ENCODE measurements at places on chromosomes 5 and 9.

GRCh38 chr5:107456281-107456715 is 214.4 kb downstream of the EFNA5 start:
- DNase-seq, result no peak

GRCh38 chr9:130672933-130673615 is 8.7 kb downstream of the PRDM12 start:
- no peak for DNase-seq

- no peak for DNase-seq
These were observed 147.0 kb downstream of the PAM start for GRCh38 chr5:102902135-102902448.

DNA sequence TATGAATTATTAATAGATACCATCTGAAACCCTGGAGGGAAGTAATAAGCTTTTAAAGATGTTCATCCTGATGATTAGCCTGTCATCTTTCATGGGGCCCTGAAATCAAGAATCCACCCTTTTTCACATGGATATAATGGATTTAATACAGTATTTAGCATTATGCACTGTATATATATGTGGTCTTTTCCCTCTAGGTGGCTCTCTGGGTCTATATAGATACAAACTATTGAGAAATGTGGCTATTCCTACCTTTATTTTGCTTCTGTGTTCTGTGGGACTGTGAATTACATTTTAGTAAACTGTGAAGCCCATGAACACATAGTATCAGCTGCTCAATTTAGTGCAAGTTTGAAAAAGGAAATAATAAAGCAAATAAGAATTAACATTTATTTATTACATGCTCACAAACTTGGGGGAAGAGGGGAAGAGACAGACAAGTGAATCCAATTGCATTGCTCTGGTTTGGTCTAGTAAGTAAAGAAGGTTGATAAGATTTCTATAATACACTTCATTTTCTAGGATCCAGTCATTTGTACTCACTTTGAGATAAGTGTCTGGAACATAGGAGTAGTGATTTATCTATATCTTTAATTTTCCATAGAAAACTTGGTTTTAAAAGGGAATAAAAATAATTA is 112.2 kb downstream of the SCAMP1 start:
- DNase-seq, result no peak

DNA sequence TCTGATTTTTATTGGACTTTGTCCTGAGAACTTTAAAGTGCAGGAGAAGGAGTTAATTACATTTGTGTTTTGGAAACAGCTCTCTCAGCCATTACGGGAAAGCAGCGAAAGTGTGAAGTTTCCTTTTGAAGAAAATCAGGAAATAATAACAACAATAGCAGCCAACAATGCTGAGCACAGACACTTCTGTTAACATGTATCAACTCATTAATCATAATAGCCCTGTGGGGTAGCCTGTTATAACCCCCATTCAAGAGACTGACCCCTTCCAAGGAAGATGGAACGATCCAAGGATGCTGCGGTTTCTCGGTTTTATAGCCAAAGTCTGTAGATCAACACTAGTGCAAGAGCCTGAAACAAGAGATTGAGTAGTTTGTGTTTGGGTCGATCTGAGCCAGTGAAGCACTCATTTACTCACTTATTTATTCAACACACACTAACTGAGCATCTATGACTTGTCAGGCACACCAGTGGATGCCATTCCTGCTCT is 195.5 kb downstream of the DRD1 start:
- no peak for DNase-seq

DNA sequence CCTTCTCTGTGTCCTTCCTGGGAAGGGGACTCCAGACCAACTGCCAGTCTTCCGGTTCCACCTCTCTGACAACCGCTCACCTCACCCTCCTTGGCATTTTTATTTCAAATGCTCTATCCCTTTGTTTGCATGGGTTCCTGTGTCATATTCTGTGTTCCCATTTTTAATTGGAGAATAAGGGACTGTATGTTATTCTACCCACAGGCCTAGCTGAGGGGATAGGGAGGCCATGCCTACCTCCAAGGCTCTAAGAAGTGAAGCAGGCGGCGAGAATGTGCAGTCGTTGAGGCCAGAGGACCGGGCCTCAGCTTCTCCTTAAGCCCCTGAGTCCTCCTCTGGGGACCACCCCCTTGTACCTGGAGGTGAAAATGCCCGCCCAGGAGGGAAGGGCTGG is 936 bp upstream of the WDR5 start:
- no peak for DNase-seq

GRCh38 chr5:69167493-69167855 is 524 bp downstream of the CCNB1 start:
- DNase-seq, result no peak

DNA sequence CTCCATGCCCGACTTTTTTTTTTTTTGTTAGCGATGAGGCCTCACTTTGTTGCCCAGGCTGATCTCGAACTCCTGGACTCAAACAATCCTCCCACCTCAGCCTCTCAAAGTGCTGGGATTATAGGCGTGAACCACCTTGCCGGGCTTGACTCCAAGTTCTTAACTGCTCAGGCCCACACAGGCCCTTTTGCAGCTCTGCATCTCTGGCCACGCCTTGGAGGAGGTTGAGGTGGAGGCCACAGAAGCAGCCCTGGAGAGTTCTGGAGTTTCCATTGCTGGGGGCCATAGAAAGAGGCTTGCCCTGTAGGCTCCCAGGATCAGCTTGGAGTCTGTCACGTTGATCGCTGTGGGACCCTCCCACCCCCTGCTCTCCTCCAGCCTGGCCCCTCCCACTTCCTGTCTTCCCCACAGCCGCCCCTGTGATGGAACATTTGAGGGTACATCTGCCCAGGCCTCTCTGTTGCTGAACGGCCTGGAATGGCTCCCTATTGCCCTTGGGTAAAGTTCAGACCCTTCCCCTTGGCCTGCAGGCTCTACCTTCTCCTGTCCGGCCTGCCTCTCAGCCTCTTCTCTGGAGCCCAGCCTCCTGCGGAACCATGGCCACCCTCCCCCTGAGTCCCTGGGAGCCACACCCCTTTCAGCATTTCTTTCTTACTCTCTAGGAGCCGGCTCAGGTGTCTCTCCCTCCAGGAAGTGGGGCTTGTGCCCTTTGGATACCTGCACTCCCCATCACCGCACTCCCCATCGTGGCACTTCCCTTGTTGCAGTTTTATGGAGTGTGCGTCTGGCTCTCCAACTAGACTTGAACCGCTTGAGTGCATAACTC is 30.4 kb upstream of the IER5L start:
- peak; percentile 60 for DNase-seq

DNA sequence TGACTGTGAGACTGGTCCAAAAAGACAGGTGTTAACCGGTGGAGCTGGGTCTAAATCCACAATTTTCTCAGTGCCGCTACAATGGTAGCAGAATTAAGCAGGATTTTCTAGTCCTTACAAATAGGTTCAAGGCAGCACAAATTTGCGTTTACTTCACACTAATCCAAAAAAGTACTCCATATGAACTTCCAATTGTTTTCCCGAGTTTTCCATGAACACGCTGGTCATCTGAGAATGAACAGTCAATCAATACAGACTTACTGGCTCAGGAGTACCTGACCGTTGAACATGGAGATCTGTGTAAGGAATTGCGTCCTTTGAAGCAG is 709 bp downstream of the SLC35D2 start:
- DNase-seq, result no peak

DNA sequence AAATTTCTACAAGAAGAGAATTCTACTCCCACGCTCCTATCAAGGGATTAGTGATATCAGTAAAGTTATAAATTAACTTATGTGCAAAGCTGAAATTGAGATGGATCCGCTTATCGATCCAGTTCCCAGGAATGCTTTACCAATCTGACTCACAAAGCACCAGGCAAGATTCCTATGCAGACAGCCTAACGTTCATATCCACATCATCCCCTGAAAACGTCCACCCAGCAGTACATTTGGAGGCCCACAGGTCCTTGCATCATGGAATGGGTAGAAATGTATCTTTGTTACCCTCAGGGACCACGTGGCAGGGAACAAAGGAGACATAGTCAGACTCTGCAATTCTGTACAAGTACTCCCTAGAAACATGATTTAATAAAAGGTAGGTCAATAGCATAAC is 147.4 kb downstream of the ESM1 start:
- no peak for DNase-seq

DNA sequence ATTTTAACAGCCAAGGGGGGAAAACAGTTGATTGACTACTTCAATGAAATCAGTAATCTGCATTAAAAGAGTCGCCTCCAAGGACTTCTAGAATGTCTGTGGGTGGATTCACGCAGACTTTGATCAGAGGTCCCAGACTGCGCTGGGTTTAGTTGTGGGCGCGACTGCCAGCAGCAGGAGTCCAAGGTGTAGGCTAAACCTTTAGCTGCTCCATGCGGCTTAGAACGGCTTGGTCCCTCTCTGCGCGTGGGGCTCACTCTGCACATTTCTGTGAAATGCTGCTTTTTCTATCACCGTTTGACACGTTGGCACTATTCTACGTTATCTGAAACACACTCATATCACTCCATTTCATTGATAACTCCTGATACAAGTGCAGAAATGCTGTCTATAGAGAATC is 48.6 kb upstream of the IRX2 start:
- DNase-seq, result no peak

GRCh38 chr9:89637787-89638186 is 33.0 kb downstream of the GADD45G start:
- DNase-seq, result no peak

GRCh38 chr9:134069480-134070399 is 1.9 kb upstream of the BRD3 start:
- no peak for DNase-seq

DNA sequence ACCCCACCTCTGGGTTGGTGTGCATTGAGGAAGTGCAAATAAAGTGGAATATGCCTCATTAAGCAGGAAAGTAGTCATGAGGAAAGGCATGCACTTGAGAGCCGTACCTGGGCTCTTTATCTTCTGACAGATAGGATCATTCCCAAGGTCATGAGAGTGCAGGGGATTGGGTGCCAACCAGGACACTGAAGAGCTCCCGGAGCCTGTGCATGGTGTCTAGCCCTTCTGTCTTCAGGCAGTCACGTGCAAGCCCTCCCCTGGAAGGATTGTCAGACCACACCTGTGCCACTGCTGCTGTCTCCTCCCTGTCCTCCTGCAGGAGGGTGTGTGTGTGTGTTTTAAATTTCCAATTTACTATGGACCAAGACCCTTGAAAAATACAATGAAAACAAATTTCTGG is 69.6 kb downstream of the PDE8B start:
- no peak for DNase-seq

- peak; percentile 45 for DNase-seq
These were observed at the start of gene ANKRD34B for GRCh38 chr5:80569961-80570786. ANKRD34B (minus strand) TSS chr5:80570280; CDS start chr5:80560019, 10,261 bp downstream.

GRCh38 chr5:14946815-14947620 is 75.4 kb upstream of the ANKH start:
- DNase-seq, result no peak

DNA sequence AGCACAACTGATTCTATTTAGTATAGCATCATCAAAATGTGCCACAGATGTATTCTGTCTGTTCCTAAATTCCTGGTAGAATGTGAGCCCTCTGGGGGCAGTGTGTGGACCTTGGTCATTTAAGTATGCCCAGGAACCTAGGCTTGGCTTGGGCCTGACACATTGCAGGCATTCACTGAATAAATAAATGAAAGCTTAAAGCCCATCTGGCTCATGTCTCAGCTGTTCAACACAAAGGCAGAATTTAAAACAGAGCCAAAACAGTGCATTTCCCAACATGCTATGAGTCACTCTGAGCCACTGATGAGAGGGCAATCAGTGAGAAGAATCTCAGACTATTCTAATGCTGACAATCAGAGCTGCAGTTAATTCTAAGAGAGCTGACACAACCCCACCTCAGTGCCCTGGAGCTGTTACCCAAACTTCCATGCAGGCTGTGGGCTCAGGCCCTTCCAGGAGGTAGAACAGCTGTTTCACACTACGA is 8.1 kb downstream of the FAM193B start:
- no peak for DNase-seq

GRCh38 chr9:28135549-28135948 is 562.3 kb upstream of the C9orf72 start:
- DNase-seq, result no peak

GRCh38 chr5:35852084-35852734 is 4.5 kb upstream of the IL7R start:
- DNase-seq, result peak; percentile 67

GRCh38 chr9:96494215-96494800 is 44.3 kb downstream of the HABP4 start:
- DNase-seq, result no peak

DNA sequence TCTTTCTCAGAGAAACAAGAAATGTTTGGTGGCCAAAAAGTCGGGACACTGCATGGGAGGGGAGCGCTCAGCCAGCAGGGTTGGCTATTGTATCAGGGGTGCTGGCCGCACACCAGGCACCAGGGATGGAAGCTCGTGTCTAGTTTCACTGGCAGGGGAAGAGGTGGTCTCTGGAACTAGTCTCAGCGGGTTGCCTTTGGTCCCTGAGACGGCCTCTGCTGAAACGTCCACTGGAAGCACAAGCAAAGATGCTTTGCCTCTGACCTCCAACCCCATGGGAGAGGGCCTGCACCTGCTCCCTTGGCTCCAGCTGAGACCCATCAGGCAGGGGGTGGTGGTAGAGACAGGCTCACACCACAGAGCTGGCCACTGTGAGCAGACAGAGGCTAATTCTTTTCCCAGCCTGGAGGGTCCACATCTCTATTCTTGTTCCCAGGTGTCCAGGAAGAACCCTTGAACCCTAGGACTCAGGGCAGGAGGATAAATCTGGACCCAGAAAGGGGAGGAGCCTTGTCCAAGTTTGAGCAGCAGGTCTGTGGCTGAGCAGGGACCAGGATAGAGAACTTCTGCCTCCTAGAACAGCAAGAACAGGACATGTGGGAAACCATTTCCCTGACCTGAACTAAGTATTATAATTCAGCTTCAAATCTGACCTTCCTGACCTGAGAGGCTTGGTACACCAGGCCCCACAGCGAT is 102.6 kb downstream of the RGS3 start:
- no peak for DNase-seq

DNA sequence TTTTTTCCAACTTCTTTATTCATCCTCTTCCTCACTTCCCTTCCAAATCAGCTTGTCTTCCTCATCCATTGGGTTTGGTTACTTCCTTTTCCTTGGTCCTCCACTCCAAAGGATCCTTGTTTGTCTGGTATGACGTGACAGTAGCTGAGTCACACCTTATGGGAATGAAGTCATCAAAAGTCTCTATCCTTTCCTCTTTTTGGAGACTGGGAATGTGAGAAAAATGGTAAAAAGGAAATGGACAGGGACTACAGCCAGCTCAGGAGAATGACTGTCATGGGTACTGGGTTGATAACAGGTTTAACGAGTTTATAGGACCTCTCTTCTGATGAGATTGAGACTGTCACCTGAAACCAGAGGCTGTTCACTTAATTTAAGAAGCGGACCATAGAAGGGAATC is 76.2 kb upstream of the MYO10 start:
- DNase-seq, result no peak

Data from stimulated activated CD4-positive, alpha-beta T cell treated with anti-CD3 and anti-CD28 coated beads, Interleukin-1b, Interleukin-23, amount 100 ng/mL, for 48 hours (primary cell).